ENCODE measurements at places on chromosomes 7 and 10. TPM values are rescaled to one million over a fixed set of nuclear protein-coding genes. Genes with fewer than 3 reads are reported as not detected.

DNA sequence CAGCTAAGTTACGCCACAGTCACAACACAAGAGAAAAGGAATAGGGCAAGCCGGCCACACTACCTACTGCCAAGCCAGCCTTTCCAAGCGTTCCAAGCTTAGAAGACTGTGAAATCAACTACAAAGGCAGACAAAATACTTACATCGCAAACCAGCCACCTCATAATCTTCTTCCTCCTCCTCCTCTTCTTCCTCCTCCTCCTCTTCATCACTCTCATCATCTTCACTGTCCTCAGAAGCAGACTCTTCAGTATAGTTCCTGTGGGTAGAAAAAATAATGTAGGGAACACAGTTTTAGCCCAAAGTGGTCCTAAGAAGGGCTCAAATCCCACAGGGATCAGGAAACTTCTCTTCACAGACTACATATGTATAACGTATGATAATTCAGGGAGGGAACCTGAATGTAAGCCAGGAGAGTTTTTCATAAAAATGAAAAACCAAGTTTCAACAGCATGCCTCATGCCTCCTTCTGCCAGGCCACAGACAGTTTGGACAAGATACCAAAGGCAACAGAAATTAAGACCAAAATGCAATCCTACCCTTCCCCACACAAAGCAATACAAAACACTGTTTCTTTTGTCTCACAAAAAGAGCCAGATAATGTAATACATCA lies 13.6 kb downstream of the FZD9 start:
- DNase-seq: no peak

DNA sequence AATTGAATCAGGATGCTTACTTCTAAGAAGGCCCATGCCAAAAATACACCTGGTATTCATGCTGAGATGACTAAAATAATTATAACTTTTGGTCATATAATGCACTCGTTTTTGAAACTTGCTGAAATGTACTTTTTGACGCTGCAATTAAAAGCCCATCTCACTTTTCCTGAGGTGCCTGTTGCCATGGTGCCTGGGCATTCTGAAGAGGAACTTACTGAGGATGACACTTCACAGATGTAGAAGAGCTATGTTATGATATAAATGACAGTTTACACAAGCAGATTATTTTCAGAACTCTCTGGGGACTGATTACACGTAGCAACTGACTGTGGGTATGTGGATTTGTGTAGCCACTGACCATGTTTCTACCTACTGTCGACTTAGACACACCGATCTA lies 182.4 kb downstream of the TPK1 start:
- no peak for DNase-seq

Gene SPDYE5
- not detected for total RNA-seq

DNA sequence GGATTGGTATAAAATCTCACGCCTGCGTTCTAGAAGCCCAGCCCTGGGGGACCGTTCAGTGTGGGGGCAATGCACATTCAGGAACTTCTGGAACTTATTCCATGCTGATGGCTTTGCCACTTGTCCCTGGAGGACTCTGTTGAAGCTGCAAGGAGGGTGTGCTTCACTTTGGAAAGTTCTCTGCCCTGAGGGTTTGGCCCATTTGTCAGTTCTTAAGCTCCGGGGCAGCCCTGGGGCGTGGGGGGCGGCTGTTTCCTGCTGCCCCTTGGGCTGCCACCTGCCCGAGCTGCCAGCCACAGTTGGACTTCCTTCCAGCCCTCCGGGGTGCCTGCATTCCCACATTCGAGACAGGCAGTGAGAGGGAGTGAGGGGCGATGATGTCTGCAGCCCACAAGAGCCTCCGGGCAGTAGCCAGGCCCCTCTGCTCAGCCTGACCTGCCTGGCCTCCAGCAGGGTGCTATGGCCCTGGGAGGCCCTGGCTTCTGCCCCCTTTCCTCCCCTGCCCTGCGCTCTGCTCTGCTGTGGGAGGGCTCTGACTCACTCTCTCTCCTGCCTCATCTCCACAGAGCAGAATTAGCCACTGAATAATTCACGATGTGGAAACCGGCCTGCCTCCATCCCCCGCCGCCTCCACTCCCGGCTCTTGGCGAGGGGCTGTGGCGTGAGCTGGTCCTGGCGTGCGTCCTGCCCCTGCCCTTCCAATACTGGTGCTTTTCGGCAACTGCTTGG lies 1.9 kb downstream of the TTYH3 start:
- DNase-seq: no peak

- DNase-seq: no peak
Measured at GRCh38 chr7:156059369-156059768, 247.1 kb upstream of the SHH start.

All from tibial nerve (tissue), 4 donors.